ENCODE measurements at places on chromosomes 5 and 9.

DNA sequence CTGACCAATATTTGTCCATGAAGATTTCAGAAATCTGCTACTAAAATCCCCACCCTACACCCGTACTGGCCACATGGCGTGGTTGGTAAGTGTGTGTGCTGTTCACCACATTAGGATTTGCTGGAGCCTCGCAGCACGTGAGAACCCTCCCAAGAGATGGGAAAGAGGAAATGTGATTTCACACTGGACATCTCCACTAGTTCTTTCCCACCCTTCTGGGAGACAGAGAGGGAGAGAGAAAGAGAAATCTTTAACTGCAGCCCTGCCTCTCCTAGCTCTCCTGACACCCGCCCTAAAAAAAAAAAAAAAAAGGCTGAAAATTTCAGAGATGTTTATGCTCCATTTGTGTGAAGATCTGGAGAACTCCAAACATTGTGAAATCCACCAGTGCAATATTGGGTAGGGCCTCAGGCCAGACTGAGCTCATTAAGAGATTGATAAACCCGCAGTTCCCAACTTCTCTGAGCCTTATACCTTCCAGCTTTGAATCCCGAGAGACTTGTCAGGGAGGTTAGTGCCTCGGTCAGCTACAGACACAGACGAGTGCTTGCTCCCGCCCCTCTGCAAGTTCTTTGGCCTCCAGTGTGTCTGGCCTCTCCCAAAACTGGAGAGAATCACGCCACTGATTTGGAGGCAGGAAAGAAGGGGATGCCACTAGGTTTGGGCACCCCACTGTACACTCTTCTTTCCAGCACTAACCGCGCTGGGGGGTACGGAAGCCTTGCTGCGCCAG, 1.9 kb downstream of the SPRY4 start:
- DNase-seq = peak; percentile 56

DNA sequence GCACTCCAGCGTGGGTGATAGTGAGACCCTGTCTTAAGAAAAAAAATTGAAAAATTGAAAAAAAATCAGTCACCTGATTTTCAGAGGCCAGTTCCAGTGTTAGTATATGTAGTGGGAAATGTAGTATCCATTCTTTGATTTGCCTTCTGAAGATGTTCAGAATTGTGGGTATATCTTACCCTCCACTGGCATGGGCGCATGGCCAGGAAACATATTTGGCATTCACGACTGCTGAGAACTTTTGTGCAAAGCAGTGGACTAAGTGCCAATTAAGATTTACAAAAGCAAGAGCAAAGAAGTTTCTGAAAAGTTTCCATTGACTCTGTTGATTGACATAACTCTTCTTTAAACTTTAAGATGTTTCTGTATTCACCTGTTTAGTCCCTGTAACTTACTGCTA, 2.4 kb downstream of the CAVIN4 start:
- DNase-seq = peak; percentile 46

DNA sequence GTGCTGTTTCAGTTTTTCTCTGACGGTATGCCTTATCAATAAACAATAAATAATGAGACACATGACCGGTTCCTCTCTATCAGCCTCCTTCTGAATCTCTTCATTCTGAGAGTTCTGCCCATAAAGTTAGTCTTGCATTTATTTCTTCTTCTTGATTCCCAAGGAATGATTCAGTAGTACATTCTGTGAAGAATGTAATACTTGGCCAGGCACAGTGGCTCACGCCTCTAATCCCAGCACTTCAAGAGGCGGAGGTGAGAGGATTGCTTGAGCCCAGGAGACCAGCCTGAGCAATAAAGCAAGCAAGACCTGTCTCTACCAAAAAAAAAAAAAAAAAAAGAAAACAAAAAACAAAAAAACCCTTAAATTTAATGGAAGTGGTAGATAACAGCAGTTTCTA, 53.9 kb downstream of the PAM start:
- DNase-seq = peak; percentile 64

DNA sequence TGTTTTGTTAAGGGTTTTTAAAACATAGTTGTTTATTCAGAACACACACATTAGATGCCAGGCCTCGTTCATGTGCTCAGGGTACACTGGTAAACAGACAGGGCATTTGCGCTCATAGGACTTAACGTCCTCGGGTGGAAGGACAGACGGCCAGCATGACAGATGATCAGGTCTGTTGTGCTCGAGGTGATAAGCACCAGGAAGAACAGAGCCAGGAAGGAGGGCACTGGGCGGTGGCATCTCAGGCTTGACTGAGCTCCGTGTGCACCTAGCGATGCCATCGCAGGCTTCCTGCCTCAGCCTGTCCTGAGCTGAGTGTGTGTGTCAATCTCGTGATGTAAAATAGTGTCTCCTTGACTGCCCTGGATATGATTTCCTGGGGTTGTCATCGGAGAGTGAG, 96.5 kb downstream of the EHMT1 start:
- no peak for DNase-seq

GRCh38 chr9:135254176-135255032, 166.9 kb downstream of the OLFM1 start:
- DNase-seq = no peak

GRCh38 chr5:3481175-3481574, 114.5 kb upstream of the IRX1 start:
- no peak for DNase-seq
